MM.1S (cell line): ENCODE measurements at places on chromosomes 2 and 18.

DNA sequence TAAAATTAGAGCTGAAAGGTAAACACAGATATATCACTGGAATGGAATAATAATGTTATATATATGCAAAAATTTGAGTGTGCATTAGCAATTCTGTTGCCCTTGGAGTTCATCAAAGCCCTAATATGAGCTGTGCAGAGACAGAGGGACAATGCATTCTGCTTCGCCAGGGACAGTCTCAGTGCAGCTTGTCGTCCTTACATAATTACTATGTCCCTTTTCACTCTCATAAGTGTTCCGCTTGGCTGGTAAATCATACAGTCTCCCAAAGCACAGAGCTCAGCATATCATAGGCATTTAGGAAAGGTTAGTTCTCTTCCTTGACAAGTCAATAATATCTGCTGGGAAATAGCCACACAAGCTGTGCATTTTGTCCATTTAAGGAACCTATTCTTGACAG, 30.7 kb downstream of the MAPK4 start:
- no peak for DNase-seq

DNA sequence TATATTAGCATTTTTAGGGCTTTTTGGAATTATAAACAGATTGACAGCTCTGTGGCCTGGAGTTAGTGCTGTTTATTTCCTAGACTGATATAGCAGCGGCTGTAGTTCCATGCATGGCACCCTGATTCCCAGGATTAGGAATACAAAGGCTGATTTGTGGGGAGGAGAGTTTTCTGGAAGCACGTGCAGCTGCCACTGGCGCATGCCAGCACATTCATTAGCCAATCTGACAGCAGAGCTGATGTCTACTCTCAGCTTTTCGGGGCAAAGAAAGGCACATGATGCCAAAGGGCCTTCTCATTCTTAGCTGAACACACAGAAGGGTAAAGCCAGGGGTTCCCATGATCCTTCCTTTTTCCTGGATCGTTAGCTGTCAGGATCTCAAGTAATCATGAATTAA, 45.7 kb upstream of the RAPH1 start:
- DNase-seq, result no peak

DNA sequence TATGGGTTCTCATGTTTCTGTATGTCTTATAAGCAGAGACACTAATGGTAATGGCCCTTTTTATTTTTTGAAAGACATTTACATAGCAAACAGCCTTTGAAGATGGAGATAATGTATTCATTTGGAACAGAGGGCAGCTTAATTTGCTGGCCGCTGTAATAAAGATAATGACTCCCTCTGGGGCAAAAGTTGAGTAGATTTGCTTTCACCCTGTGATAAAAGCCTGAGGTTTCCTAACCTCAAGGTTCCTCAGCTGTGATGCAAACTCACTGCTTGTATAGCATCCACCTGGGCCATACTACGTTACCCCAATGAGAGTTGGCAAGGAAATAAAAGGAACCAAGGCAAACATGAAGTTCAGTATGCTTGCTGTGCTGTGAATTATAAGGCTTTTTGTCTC, 54.8 kb downstream of the TEX51 start:
- DNase-seq, result no peak

DNA sequence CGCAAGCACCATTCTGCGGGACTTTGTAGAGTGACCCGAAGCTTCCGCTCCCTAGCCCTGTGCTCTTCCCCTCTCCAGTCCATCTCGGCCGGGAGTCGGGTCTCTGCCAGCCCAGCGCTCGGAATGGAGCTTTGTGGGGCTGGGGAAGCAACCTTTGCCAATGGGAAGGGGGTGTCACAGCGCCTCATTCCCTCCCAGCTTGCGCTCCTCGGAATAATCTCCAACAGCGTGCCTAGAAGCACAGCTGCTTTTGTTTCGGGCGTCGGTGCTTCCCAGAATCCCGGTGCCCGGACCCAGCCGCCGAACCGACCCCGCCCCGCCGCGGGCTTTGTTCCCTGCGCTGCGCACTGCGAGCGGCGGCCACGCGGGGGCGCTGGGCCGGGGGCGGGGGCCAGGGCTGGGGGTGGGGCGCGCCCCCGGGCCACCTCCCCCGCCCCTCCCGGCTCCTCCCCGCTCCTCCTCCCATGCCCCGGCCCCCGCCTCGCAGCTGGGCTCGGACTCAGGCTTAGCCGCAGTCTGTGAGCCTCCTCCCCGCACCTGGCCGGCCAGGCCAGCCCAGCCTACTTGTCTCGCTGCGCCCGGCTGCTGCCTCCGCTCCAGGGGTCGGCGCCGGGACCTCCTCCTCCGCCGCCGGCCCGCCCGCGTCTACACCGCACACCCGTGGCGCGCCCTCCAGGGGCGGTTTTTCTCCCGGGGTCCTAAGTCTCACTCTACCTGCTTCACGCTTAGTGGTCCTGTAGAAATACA, 77.7 kb upstream of the SMAD2 start:
- DNase-seq, result peak; percentile 82

DNA sequence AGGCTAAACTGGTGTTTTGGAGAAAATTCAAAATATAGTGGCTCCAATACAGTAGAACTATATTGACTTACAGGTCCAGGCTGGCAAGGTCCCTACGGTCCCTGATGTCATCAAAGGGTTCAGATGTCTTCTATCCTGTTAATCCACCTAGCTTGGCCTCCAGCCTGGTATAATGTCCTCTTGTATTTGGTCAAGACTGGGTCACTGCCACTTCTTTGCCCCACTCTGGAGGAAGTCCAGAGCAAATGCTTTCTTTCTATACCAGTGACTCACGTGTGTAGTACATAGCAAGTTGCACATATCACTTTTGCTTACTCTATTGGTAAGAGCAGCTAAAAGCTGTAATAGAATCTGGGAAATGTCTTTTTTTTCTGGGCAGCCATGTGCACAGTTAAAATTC, 80.8 kb downstream of the LCLAT1 start:
- DNase-seq, result no peak

GRCh38 chr2:234913208-234913626, 38.6 kb upstream of the SH3BP4 start:
- no peak for DNase-seq

- DNase-seq, result no peak
Observed at GRCh38 chr18:8357320-8357719, 251.9 kb upstream of the RAB12 start.

DNA sequence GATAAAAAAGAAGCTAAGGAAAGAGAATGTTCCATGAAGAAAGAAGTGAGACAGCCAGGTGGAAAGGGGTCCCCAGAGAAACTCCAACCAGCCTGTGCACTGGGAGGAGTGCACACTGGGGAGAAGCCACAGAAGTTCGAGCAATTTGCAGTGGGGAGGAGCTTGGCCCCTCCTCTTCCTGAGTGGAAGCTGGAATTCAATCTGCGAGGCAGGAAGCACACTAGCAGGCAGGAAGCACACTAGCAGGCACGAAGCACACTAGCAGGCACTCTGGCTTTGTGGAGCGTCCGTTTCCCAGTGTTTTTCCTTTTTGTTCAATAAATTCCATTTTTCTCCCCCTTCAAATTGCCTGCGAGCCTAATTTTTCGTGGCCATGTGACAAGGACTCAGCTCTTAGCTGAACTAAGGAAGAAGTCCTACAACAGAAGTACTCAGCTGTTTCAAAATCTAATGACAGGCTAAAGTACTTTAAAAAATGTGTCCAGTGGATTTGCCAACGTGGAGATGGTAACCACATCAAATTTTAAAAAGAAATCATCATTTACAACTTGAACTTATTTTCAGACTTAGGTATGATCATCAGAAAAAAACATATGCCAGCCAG, 21.4 kb upstream of the SPIRE1 start:
- no peak for DNase-seq

DNA sequence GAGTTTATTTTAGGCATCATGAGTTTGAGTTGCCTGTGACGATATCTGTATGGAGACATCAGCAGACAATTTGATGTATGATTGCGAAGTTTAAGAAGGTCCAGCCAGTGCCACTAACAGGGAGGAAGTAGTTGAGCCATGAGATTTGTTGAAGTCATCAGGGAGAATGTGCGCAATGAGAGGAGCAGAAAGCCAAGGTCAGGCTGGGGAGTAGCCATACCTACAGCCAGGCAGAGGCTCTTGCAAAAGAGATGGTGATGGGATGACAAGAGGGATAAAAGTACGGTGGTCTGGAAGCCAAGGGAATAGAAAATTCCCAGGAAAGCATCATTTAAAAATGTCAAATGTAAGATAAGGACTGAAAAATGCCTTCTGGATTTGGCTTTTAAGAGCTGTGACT, 51.2 kb downstream of the LIMS1 start:
- no peak for DNase-seq

DNA sequence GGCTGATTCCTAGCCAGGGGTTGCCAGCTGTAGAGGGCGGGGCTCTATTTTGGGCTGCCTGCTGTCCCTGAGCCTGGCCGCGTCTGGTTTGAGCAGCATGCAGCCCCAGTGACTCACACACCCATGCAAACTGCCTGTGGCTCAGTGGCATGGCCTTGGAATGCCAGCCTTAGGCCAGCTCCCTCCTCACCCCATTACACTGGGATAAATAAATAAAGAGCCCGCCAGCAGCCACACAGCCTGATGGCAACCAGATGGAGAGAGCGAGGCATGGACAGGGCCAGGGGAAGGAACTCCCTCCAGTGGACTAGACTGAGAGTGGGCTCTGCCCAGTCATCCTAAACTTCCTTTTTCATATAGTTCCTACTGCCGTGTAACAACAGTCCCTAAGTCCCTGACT, 18.3 kb downstream of the NHEJ1 start:
- no peak for DNase-seq

GRCh38 chr2:58871469-58872142, 630.5 kb upstream of the FANCL start:
- DNase-seq, result peak; percentile 32
